ENCODE measurements at places on chromosomes 16 and 17.

- DNase-seq, result no peak
Observed at GRCh38 chr16:10086620-10087019, 95.6 kb downstream of the GRIN2A start.

- no peak for DNase-seq
Observed at GRCh38 chr16:14585287-14585686, 44.8 kb downstream of the PARN start.

GRCh38 chr16:79653373-79653891 is 52.9 kb upstream of the MAF start:
- no peak for DNase-seq

DNA sequence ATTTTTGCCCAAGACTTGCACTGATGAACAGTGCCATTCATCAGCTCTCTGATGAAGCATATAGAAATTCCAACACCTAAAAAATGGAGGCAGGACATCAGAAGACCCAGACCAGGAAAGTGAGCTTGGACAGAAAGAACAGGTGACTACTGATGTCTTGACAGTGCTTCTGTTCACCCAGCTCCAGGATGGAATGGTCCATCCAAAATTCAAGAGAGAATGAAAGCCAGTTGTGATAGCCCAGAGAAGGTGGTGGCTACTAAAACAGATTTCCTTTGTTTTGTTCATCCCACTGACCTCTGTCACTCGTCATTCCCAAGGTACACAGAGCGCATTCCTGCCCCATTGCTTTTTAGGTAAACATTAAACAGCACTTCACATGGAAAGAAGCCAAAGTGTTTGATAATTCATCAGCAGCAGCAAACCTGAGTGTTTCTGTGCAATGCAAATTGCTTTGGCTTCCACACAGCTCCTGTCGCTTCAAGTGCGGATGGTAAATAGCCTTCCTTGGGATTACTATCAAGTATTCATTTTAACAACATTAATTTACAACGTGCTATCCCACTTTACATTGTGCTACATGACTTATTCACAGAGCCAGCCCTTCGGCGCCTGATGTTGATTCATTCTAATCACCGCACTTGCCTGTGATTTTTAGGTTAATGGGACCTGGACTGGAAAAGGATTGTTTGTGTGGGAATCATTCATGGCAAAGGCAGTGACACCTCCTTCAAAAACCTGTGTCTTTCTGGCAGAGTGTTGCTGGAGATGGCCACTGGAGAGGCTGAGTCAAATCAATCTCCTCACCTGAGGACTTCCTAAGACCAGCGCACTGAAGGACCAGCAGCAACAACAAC is 65.1 kb upstream of the TOX3 start:
- no peak for DNase-seq

GRCh38 chr17:35372846-35373533 is 431 bp downstream of the SLFN11 start:
- no peak for DNase-seq

DNA sequence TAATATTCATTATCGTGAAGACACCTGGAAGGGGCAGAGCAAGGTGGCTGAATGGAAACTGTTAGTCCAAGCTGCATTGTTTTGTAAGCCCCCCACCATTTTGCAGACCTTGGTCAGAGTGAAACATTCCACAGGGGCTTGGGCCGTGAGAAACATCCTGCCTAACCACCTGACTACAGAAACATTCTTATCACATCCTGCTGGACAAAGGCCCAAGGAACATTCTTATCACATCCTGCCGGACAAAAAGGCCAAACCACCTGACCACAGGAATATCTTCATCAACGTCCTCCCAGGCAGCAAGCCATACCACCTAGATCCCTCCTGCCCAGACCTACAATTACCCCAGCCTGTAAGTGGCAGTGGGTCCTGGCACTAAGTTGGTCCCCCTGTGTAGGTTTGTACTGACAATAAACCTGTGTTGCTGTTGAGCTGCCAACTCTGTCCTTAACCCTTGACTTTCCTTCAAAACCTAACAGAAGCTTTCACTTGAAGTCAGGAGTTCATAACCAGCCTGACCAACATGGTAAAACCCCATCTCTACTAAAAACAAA is 19.6 kb downstream of the ATF7IP2 start:
- no peak for DNase-seq

All from stimulated activated CD8-positive, alpha-beta memory T cell treated with anti-CD3 and anti-CD28 coated beads, Interleukin-4, amount 100 ng/mL, for 1 hour (primary cell).